ENCODE measurements at places on chromosomes 4 and X. TPM values are rescaled to one million over a fixed set of nuclear protein-coding genes. Genes with fewer than 3 reads are reported as not detected.

GRCh38 chr4:26218677-26219605, 101.9 kb upstream of the RBPJ start:
- DNase-seq, result no peak

- no peak for DNase-seq
Measured at GRCh38 chr4:82380344-82380743, 6.6 kb upstream of the HNRNPD start.

DNA sequence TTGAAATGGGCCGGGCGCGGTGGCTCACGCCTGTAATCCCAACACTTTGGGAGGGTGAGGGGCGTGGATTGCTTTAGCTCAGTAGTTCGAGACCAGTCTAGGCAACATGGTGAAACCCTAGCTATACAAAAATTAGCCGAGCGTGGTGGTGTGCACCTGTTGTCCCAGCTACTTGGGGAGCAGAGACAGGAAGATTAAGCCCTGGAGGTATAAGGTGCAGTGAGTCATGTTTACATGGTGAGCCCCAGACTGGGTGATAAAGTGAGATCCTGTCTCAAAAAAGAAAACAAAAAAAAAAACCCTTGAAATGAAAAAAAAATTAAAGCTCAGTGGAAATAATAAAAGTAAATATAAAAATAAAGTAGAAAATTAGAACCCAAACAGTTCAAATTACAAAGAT, 6.9 kb upstream of the XAGE2 start:
- no peak for DNase-seq

DNA sequence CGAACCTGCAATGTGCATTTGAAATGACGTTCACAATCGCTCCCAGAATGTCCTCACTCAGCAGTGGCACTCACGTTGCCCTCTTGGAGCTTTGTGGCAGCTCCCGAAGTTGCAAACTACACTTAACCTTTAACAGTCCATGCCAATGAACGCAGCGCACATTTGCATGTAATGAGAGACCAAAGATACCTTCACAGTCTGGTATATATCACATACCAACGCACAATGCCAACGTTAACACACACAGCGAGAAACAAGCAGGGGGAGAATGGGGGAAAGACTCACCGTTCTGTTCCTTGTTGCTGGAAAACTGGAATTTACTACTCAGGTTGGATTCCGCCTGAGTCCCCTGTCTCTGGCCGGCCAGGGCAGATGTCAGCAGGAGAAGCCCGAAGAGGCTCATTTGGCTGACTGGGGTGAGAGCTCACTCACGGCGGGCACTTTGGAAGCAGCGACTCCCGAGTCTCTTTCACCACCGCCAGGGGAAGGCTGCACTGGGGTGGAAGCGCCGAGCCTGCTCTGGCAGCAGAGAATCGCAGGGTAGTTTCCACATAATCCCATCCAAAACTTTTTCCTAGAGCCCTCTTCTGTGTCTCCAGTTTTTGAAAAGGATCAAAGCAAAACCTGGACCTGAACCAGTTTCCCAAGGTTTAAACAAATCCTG, 966 bp downstream of the PDGFC start:
- DNase-seq, result peak; percentile 68

DNA sequence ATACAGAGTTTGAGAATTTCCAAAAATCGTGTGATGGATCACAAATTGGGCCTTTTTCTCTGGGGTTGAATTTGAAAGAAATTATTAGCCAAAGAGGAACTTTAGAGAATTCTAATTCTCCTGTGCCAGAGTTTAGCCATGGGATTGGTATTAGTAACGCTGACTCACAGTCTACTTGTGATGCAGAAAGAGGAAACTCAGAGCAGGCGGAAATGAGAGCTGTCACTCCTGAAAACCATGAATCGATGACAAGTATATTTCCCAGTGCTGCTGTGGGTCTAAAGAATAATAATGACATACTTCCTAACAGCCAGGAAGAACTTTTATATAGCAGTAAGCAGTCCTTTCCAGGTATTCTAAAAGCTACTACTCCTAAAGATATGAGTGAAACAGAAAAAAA, 64.9 kb downstream of the N4BP2 start:
- DNase-seq, result no peak

The GAGE12J gene
- total RNA-seq, result not detected

The CENPVL2 gene
- total RNA-seq, result not detected
